Eye (tissue), 1 donor: ENCODE measurements at places on chromosomes 6 and 20.
A peak's percentile ranks its signal among the peaks of the same experiment; 100 is the strongest.

- no peak for DNase-seq
These were observed 53.5 kb upstream of the CEP85L start for GRCh38 chr6:118704915-118705314.

DNA sequence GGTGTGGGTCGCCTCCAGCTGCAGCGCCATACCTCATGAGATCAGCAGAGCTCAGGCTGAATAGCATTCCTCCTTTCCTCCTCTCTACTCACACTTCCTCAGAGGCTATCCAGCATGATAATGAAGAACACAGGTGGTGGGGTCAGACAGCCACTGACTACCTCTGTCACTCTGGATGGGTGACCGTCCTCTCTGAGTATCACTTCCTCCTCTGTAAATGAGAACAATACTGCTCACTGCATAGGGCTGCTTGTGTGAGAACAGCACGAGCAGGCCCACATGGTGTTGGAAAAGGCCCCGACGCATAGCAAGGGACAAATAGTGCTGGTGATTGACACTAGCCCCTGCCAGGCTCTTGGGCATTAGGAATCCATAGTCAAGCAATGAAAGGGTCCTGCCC is 239.1 kb downstream of the PRKN start:
- no peak for DNase-seq

DNA sequence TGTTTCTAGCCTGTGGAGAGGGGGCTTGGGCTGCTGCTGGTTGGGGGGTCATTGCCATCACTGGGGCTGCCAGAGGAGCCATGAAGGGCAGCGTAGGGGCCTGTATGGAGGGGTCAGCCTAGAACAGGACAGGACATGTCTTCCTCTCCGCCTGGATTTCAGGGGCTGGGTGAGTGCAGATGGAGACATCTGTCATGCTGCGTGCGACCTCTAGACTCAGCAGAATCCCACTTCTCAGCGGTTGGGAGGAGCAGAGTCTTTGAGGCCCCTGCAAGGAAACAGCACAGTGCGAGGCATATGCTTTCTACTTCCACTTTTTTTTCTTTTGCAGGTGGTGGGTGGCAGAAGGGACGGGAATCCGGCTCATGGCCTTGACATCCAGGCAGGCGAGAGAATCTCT is 67.9 kb downstream of the EZR start:
- no peak for DNase-seq

GRCh38 chr6:144730088-144730645 is 445.0 kb downstream of the UTRN start:
- peak; percentile 23 for DNase-seq

DNA sequence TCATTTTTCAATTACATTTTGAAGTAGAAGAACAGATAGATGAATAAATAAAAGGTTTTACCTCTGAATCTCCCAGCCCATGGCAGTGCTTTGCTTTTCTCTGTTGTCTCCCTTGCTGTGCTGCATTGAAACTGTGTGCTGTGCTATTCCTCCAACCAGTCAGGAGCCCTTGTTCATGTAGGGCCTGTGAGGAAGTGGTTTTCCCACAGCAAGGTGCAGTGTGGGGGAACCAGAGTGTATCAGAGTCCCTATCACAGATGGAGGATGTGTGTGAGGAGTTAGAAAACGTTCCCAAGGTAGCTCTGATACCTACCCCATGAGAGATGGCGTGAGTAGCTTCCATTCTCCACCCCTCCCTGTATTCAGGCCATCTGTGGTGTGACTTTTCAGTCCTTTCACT is 72.8 kb upstream of the RALGAPA2 start:
- DNase-seq = no peak

DNA sequence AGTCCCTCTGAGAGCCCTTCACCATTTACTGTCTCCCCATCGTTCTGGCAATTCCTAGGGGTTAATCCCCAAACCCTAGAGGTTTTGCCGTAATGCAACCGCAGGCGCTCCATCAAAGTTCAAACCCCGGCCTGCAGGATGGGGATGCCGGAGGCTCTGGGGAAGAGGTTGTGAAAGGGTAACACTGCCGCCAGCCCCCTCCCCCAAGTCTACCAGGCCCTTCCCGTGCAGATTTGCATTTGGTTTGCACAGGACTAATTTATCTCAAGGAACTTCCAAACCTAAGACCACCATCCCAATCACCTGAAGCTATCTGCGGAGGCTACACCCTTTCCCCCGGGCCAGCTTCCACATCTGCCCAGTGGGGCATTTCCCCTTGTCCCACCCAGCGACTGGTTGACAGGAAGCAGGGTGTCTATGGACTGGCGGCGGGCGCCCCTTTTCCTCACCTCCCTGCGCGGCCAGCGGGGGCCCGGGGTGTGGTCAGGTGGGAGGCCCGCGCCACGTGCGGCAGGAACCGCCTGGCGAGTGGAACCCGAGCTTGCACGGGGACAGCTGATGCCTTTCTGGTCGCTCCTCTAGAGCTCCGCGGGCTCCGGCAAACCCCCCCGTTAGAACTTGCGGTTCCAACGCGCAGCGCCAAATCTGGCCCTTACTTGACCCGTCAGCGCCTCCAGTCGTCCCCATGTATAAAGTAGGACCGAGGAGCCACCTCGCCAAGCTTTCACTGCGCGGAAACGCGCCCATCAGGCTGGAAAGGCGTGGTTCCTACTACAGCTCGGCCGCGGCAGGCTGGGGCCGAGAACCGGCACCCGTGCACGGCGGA is 9.4 kb upstream of the SLC4A11 start:
- DNase-seq = peak; percentile 53
